HCEC 1CT (cell line): ENCODE measurements at places on chromosomes 6 and 20.

- no peak for DNase-seq
These were observed 29.4 kb downstream of the RNF8 start for GRCh38 chr6:37382994-37383765.

DNA sequence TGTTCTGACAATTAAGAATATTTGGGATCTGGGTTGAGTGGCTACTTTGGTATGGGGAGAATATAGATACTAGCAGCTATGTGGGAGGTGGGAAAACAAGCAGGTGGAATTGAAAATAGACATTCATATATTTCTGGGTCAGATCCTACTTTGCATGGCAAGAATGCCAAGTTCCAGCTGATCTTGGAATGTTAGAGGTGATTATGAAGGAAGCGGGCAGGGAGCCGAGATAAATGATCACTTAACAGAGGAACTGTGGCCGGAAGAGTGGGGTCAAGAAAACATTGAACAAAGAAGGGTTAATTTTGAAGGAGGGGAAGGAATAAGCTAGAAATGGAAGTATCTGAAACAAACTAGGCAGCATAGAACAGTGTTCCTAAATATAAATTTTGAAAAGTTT is 15.4 kb downstream of the PLCB1 start:
- no peak for DNase-seq

- DNase-seq = no peak
These were observed 22.2 kb upstream of the ZBTB2 start for GRCh38 chr6:151413372-151414145.

DNA sequence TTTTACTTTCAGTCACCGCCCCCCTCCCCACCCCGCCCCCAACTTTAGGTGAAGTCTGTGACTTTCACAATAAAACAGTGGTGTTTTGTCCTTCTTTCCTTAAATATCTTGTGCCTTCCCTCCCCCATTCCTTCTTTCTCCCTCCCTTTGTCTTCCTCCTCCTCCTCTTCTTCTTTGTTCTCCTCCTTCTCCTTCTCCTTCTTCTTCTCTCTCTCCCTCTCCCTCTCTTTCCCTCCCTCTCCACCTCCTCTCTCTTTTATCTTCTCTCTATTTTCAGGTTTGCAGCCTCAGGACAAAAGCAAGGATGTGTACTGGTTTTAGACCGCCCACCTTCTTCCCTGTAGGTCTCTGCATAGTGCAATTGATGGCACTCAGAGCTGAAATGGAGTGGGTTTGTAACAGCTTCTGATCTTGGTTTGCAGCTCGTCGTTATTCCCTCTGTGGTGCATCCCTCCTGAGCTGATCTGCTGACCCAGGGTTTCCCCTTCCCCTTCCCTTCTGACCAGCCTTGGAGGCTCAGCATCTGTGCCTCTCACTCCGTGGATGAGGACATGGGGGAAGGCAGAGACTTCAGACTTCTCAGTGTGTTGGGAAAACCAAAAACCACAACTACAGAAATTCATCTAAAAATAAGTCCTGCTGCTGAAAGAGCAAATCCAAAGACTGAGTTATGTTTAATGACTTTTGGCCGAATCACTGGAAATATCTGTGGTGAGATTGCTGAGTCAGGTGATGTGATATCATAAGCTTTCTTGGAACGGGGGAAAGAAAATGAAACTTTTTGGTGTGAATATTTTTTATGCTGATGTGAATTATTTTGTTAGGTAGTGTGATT is 6.9 kb downstream of the VGLL2 start:
- DNase-seq = no peak

DNA sequence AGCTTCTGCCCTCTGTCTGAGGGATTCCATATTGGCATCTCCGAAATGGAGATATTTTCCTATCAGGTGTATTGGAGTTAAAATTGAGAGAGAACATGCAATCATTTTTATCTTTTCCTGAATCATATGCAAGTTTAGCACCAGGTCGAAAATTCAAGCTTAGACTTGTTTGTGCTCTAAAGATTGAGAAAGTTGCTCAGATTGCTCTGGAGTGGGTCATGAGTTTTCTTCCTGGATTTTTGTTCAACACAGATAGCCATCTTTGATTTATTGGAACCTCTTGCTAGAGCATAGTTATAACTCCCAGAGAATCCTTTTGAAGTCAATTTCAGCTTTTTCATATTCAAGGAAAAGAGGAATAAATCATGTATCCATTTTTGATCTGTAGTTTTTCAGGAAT is 373.5 kb upstream of the FLRT3 start:
- DNase-seq = no peak

- DNase-seq = peak; percentile 10
These were observed 87.8 kb upstream of the ARMC2 start for GRCh38 chr6:108760126-108761050.

- peak; percentile 31 for DNase-seq
These were observed 35.2 kb downstream of the PHACTR1 start for GRCh38 chr6:12751694-12752325.

- DNase-seq = no peak
These were observed 713.6 kb downstream of the QKI start for GRCh38 chr6:164128101-164128500.

DNA sequence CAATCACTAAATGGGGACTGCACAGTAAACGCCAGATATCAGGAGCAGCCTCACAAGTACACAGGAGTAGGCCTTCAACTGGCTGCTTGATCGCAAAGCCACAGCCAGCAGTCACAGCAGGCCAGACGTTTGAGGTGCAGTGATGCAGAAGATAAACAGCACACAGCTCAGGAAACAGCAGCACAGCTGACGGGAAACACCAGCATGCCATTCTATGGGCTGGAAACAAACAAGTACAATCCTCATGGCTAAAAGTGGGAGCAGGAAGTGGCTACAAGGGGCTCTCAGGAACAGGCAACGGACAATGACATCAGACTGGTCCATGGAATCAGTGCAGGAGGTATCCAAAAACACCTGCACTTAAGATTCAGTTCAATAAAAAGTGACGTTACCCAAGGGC is 111.0 kb downstream of the DTNBP1 start:
- no peak for DNase-seq

- DNase-seq = no peak
These were observed 8.5 kb downstream of the IYD start for GRCh38 chr6:150377211-150377781.

DNA sequence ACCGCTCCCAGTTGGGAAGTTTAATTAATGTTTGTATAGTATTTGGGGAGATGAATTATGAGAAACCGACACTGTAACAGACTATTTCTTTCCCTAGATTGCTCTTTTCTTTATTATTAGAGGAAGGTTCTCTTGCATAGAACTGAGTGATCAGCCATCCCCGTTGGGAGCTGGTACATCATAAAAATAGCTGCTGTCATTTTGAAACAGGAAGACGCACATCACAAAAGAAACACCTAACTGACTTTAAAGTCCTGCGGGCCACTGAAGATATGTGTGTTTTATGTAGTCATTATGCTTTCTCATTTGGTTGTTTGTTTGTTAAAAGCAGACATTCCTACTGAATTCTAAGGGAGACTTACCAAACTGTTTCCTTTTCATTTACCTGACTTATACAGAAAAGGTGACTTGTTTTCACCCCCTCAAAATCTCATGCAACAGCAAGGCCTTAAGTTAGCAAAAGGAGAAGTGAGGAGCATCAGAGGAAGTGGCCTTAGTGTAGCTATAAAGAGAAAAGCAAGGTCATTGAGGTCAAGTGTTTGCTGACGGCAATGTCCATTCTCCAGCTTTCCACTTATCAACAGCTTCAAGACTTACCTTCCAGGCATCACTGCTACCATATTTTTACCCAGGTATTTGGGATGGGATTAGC is 91.0 kb downstream of the PKHD1 start:
- no peak for DNase-seq

DNA sequence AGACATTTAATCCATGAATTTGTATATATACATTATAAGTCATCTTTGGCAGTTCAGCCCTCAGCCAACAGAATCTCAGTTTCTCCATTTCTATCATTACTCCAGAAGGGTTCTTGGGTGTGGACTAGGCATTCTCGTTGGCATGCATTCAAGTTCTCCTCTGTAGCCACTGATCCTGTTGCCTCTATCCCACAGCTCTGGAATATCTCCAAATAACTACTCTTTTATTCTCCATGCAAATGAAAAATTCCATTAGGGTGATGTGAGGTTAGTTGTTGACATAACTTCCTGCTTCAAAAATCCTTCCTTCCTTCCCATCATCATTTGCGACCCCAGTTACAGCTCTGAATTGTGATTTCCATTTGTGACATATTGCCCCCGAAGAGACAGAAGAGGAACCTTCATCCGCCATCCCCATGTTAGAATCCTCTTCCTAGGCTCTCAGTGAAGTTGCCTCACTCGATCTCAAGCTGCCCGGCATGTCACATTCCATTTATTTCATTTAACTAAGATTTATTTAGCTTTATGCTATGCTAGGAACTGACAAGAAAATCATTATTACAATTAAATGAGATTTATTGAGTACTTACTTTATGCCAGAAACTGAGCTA is 93.7 kb upstream of the EDN1 start:
- peak; percentile 48 for DNase-seq

DNA sequence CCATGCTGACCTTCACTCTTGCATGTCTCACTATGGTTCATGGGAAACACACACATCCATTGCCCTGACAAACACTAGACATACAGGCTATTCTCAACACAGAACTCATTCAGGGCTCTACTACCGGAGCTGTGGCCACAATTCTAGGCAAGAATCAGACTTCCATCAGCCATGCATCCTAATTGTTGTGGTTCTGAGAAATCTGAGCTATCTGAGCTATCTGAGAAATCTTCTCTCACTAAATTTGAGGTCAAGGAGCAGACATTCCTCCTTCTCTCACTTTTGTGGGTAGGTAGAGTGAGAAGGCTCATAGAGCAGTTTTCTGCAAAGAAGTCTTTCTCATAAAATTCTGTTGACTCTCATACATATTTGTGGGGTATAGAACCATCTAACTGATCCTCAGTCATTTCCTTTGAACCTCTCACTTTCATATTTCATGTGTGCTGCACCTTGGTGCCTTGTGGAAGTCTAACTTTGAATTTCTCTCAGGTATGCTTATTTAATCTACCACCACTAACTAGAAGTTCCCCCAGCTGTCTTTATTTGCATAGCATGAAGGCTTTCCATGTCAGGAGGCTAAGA is 43.6 kb downstream of the ADGRF1 start:
- no peak for DNase-seq

GRCh38 chr20:29325304-29325640 is 1932.2 kb upstream of the DEFB115 start:
- no peak for DNase-seq

DNA sequence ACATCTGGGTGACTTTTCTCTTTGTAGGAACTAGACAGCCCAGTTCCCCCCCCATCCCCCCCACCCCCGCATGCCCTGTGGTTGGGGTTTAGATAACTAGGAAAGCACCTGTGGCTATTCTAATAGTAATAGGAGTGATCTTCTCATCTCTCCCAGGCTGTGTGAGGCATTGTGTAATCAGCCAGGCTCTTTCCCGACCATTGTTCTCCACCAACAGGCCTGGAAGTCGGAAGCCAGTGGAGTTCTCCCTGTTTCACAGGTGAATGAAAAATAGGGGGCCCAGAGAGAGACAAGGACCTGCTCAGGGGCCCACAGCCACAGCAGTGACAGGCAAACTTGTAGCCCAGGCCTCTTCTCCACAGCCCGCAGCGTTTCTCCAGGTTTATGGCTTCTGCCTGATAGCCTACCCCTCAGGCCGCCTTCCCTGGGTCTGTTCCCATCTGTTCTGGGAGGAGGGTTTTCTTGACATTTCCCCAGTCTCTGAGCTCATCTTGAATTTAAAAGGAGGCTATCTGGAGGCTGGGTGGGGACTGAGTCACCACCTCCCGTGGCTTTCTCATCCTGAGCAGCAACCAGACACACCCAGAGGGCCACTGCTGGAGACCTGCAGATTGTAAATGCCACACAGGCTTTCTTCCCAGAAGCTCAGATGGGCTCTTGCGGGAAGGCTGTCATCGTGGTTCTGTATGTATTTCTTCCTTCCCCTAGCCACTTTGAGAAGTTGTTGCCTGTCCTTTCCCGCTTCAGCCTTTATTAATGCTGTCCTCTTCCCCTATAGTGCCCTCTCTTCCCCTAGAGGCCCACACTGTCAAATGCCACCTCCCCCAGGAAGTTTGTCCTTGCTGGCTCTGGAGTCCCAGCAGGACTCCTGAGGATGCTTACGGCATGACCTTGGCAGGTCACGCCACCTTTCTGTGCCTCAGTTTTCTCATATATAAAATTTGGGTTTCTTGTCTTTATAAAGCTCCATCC is 75.9 kb upstream of the MYL9 start:
- DNase-seq = peak; percentile 82

- peak; percentile 80 for DNase-seq
These were observed 2.7 kb upstream of the COL12A1 start for GRCh38 chr6:75208298-75209183.

GRCh38 chr6:12504325-12504966 is 212.1 kb upstream of the PHACTR1 start:
- DNase-seq = peak; percentile 10

DNA sequence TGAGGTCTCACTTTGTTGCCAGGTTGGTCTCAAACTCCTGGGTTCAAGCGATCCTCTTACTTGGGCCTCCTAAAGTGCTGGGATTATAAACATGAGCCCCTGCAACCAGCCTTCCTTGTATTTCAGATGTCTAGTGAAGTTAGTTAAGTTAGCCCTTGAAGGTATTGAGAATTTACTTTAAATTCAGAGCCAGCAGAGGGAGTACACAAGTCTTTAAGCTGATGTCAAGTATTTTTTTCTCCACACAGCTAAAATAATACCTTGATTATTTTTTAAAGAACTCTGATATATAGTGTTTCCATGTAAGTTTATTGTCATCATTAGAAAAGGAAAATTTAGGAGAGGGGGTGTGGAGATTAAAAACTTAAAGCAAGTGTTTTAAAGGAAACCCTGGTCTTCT is 9.8 kb downstream of the FOXO3 start:
- DNase-seq = no peak

DNA sequence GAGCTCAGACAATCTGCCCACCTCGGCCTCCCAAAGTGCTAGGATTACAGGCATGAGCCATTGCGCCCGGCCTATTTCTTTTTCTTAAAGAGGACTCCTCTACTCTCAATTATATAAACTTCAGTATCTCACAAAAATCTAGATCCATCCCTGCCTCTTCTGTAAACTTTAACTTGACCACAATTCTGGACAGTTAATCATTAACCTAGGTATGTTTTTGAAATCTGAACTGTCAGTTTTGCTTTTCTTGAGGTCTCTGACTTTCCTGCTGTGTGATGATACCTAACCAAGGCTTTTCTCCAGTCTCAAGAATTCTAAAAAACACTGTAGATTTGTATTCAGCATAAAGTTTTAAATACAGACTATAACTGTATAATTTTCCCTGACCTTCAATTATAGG is 388.2 kb upstream of the SYNCRIP start:
- no peak for DNase-seq

GRCh38 chr6:160173806-160174527 is 52.4 kb downstream of the SLC22A1 start:
- DNase-seq = no peak

DNA sequence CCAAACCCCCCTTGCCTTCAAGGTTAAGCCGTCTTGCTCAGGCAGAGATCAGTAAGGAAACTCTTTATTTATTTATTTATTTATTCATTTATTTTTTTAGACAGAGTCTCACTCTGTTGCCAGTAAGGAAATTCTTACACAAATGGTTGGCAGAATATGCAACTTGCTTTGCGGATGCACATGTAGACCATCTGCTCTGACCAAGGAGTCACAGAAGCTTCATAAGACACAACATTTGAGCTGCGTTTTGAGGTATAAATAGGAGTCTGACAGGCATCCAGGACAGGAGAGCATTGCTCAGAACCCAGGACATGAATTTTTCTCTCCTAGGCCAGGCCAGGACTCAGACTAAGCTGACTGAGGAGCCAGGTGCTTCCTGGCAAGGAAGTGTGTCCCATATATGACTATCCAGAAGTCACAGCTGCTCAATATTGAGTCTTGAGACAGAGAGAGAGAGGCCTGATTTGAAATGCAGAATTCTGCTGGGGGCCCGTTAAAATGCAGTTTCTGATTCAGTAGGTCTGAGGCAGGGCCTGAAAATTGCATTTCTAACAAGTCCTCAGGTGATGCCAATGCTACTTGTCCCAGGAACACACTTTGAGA is 43.9 kb downstream of the HLA-A start:
- DNase-seq = no peak
